Upper lobe of right lung (tissue), 1 donor: ENCODE measurements at places on chromosomes 16 and 17.
A peak's percentile ranks its signal among the peaks of the same experiment; 100 is the strongest.

DNA sequence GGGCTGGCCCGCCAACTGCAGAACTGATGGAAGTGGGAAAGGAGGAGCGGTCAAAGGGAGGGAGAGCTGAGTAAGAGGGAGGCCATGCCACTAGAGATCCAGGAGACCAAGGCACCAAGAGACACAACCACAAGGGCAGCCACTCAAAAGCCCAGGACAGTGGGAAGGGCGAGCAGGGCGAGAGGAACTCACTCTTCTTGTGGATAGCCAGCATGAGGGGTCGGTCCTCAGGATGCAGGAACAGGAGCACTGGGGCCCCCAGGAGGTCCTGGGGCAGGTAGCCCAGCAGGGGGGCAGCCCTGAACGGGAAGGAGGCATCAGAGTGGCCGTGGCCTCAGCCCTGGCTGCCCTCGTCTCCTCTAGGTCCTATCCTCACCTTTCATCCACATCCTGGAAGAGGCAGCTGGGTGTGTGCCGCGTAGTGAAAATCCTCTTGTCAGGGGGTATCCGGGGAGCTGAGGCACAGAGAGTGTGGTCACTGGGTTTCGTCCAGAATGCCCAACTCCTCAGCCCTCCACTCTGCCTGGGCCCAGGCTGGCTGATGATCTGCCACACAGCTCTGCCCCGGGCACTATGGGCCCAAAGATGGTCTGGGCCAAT is 4.3 kb downstream of the PER1 start:
- H3K4me3 ChIP-seq, result no peak overlapping the region
- peaks cover 85% of the 10 kb centered on the region for H3K36me3 ChIP-seq
- H3K27me3 ChIP-seq, result no peaks in the 10 kb centered on the region
- H3K4me1 ChIP-seq, result peaks cover 23% of the 10 kb centered on the region

DNA sequence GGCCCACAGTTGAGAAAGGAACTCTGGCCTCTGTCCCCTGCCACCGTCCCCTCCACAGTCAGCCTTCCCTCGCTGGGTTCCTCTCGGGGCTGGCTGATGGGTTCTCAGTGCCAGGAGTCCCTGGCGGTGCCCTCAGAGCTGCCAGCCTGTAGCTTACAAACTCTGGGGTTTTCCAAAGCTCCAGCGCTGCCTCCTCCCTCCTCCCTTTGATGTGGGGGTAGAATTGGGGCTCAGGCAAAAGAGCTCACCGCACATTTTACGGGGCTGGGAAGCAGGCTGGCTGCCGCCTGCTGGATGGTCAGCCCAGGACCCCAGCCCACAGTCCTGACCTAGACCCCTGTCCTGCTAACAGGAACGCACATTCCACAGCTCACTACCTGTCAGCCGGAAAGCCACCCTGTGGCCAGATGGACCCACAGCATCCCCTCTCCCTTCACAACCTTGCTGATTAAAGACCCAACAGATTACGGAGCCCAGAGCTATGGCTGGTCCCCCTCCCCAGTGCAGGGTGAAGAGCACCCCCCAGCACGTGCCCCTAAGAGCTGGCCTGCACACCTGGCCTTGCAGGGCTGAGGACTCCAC is 6.0 kb downstream of the VASN start:
- peaks cover 26% of the 10 kb centered on the region for H3K36me3 ChIP-seq
- H3K4me3 ChIP-seq, result no peak overlapping the region
- peak overlapping the region; percentile 36 for H3K27ac ChIP-seq
- no peaks in the 10 kb centered on the region for H3K27me3 ChIP-seq

DNA sequence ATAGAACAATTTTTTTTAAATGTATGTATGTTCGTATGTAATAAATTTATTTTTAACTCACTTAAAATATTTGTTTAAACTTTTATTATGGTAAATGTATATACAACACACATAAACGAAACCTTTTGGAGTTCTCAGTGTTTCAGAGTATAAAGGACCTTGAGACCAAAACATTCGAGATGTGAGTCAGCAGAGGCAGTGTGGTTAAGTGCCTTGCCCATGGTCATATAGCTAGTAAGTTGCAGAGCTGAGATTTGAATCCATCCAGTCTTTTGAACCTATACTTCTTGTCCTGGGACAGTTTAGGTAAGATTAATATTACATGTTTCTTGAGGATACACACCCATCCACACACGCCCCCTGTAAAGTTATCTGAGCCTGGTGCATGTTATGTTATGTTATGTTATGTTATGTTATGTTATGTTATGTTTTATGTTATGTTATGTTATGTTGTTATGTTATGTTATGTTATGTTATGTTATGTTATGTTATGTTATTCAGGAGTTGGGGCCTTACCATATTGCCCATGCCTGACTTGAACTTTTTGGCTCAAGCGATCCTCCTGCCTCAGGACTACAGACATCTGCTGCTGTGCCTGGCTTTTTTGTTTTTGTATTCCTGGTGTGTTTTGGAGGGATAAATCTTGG is 41.8 kb downstream of the TNRC6A start:
- H3K4me1 ChIP-seq, result no peaks in the 10 kb centered on the region
- peaks cover 10% of the 10 kb centered on the region for H3K36me3 ChIP-seq
- H3K27ac ChIP-seq, result no peak overlapping the region
- H3K4me3 ChIP-seq, result no peak overlapping the region

- peaks cover 7% of the 10 kb centered on the region for H3K36me3 ChIP-seq
- peaks cover 3% of the 10 kb centered on the region for H3K4me1 ChIP-seq
- no peak overlapping the region for H3K4me3 ChIP-seq
- DNase-seq, result no peak
These were observed 177.3 kb downstream of the CYB561 start for GRCh38 chr17:63268827-63269226.

- no peaks in the 10 kb centered on the region for H3K36me3 ChIP-seq
- DNase-seq, result no peak
- H3K4me1 ChIP-seq, result peaks cover 48% of the 10 kb centered on the region
- H3K27me3 ChIP-seq, result no peaks in the 10 kb centered on the region
- no peak overlapping the region for H3K4me3 ChIP-seq
- peak overlapping the region; percentile 47 for H3K27ac ChIP-seq
These were observed 100.8 kb upstream of the CORO6 start for GRCh38 chr17:29723278-29724047.

GRCh38 chr17:68290268-68290954 is 516 bp downstream of the SLC16A6 start:
- H3K27me3 ChIP-seq, result peaks cover 15% of the 10 kb centered on the region
- DNase-seq, result peak; percentile 77
- peak overlapping the region; percentile 92 for H3K27ac ChIP-seq
- peak overlapping the region; percentile 60 for H3K4me3 ChIP-seq
- no peaks in the 10 kb centered on the region for H3K36me3 ChIP-seq

DNA sequence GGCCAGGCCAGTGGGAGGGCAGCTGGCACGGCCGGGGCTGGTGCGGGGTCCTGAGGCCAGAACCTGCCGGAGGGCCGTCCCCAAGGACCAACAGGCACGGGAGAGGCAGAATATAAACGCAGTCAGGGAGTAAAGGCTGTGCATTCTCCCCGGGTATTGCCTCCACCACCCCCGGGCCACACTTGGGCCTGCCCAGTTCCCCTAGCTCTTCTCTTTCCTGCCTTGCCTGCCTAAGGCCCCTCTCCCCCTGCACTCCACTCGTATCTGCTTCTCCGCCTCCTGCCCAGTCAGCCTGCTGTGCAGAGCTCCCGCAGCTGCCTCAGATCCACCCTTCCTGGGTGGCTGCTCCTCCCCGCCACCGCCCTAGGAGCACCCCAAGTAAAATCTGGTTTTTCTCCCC is 5.0 kb upstream of the RPH3AL start:
- H3K36me3 ChIP-seq, result no peaks in the 10 kb centered on the region
- peak; percentile 53 for DNase-seq
- no peak overlapping the region for H3K4me3 ChIP-seq
- peaks cover 17% of the 10 kb centered on the region for H3K4me1 ChIP-seq
- no peaks in the 10 kb centered on the region for H3K27me3 ChIP-seq
